ENCODE measurements at places on chromosomes 7 and 10.

DNA sequence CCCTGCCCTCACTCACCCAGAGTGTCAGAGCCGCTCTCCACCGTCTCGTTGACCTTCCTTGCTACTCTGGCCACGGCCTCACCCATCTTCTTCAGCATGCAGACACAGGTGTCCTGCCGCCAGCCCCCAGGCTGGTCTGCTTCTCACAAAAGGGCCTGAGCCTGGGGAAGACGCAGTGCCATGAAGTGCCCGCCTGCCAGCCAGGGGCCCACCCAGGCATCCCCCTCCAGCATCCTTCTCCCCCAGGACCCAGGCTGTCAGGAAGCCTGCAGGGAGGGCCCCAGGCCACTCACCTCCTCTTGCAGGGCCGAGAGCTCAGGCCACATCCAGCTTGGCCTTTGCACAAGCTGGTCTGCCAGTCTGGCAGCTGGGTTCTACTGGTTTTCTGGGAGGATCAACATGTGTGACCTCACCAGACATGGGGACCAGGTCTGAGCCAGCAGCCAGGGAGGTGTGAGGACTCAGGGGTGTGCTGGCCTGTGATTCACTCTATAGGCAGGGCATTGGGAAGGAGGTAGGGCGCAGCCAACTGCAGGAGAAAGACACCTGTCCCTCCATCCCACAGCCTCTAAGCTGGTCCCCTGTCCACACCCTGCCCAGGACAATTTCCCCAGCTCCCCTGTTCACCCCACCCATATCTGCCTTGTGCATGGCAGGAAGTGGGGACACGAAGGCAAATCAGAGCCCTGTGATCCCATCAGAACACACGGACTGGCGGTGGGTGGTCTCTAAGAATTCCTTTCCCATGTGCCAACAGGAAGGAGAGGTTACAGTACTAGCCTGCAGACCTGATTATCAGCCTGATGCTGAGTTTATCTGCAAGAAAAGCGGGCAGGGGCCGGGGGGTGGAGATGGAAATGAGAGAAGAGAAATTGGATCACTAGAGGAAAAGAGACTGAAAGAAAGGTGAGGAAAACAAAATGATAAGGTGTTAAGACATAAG lies 5.7 kb downstream of the LRRC20 start:
- DNase-seq: no peak

GRCh38 chr10:81546243-81546642 lies 328.8 kb upstream of the NRG3 start:
- DNase-seq: no peak

- DNase-seq: no peak
These were observed 26.3 kb upstream of the CCDC7 start for GRCh38 chr10:32419615-32420014.

GRCh38 chr10:110893559-110894179 lies 21.9 kb downstream of the PDCD4 start:
- peak; percentile 31 for DNase-seq

GRCh38 chr10:124578231-124579010 lies 116.8 kb downstream of the LHPP start:
- DNase-seq: no peak

DNA sequence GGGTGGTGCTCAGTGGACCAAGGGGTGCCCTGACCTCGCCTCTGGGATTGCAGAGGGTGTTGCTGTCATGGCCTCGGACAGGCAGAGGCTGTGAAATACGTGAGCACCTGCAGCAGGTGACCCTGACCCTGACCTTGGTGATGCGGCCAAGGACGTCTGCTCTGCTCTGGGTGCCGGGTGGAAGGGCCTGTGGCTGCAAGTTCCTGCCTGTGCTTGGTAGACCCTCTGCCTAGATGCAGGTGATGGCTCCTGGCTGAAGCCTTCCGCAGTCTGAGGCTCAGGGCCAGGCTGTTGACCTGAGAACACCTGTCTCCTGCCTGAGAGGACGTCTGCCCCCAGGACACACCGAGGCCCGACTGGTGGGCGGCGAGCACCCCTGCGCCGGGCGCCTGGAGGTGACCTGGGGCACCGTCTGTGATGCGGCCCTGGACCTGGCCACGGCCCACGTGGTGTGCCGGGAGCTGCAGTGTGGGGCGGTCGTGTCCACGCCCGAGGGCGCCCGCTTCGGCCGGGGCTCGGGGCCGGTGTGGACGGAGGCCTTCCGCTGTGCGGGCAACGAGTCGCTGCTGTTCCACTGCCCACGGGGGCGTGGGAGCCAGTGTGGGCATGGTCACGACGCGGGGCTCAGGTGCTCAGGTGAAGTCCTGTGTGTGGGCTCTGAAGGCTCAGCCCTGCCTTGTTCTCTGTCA lies 4.4 kb downstream of the SCART1 start:
- no peak for DNase-seq
